ENCODE measurements at places on chromosomes 5 and 9.

DNA sequence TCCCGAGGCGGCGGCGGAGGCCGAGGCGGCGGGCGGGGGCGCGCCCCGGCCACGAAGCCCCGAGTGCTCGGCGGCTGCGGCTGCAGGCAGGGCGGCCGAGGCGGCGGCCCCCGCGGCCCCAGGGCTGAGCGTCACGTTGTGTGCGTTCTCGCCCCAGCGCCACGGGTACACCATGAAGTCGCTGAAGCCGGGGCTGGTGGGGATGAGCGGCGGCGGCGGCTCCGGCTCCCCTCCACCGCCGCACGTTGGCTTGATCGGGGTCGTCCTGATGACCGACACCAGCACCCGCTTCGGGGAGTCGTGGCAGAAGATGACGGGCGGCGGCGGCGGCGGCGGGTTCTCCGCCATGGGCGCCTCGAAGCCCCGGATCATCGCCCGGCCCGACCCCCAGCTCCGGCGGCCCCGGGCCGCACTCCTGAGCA, 498 bp downstream of the ZNF367 start:
- DNase-seq = no peak

DNA sequence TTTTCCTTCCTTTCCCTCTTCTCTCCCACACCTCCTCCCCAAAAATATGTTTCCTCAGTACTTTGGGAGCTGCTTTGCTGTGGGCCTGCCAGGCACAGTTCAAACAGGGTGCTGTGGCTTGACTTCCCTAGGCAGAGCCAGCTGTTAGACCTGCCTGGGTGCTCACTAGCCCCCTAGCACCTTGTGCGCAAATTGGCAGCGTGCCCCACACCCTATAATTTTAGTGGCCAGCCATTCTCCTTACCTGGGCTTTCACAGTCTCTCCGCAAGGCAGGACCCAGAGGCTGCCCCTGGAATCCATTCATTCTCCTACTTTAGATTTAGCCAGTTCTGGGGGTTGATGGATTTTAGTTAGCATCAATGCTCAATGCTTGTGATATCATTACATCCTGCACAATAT, 72.3 kb downstream of the ANGPTL2 start:
- DNase-seq = no peak

- no peak for DNase-seq
Measured at GRCh38 chr5:6201631-6202030, 176.7 kb downstream of the MED10 start.

GRCh38 chr9:131525643-131526565, 5.2 kb downstream of the UCK1 start:
- DNase-seq = no peak

- DNase-seq = no peak
Measured at GRCh38 chr5:87185838-87186237, 81.8 kb upstream of the RASA1 start.

- DNase-seq = no peak
Measured at GRCh38 chr5:137470111-137470920, 28.8 kb downstream of the SPOCK1 start.

- no peak for DNase-seq
Measured at GRCh38 chr5:112479418-112479817, 60.3 kb upstream of the EPB41L4A start.

DNA sequence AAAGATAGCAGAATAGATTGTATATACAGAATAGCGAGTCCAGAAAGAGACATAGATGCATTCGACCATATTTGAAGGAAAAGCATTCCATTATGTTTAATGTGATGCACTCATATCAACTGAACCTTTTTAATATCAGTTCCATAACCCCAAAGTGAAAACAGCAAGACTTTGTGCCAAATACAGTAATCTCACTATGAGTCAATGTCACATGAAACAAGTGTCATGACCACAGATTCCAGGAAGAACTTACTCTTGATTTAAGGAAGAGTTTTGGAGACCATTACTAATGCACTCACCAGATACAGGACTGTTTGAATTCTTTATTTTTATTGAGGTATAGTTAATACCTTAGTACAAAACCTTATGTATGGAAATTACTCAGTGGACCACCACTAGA, 220.5 kb downstream of the SH3GL2 start:
- DNase-seq = no peak

- DNase-seq = no peak
Measured at GRCh38 chr5:149108651-149109280, 32.5 kb upstream of the ABLIM3 start.

DNA sequence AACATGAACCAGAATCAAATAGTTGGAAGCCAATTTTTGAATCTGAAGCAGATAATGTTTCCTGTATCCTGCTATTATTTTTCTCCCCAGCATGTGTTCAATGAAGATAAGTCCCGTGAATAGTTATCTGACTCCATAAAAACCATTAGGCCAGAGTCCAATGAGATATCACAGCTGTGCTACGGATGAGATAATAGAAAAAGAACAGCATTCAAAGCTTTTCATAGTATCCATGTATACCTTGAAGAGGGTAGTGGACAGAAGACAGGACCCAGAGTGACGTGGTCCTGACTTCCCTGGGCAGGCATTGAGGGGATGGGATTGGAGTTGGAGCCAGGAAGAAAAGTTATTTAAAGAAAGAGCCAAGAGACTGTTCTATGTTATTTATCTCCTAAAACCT, 50.7 kb upstream of the C6 start:
- no peak for DNase-seq

- no peak for DNase-seq
Measured at GRCh38 chr9:91898451-91899218, 51.4 kb downstream of the ROR2 start.

DNA sequence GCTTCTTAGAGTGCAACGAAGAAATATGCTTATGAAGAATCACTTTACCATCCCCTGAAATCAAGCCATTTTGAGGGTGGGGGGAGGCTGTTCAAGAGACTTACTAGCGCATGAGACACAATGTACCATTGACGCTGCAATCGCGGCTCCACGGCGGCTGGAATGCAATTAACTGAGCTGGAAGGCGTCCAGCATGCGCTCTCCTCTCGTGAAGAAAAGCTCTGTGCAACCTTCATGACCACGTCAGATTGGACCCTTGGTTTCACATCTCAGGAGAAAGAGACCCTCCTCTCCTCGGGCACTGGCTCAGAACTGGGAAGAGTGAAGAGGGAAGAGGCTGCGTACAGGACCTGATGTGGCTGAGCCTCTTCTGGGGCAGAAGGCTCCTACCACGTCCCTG, 138.5 kb upstream of the IRX2 start:
- no peak for DNase-seq

DNA sequence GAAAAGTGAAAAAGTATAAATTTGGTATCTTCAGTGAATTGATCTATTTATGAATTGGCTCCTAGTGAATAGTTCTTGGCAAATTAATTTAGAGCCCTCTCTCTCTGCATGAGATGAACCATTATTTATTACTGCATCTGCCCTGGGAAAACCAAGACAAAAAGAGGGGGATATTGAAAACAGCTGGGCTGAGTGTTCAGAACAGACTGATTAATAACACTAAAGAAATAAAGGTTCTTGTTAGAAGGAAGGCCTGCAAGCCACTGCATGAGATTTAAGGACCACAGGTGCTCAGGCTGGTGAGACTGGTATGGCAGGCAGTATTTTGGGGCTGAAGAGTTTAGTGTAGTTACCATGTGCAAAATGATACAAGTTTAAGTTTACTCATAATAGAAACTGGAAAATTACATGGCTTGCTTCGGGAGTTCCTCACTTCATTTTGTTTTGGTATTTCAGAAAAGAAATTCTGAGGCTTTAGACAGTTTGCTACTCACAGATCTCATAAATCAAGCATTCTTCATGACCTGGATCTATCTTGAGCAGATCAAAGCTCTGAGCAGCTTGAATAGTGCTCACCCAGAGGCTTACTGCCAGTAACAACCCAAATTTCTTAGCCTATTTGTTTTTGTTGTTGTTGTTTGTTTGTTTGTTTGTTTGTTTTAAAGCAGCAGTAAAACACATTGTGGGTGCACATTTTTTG, 56.1 kb downstream of the KIAA1958 start:
- no peak for DNase-seq

DNA sequence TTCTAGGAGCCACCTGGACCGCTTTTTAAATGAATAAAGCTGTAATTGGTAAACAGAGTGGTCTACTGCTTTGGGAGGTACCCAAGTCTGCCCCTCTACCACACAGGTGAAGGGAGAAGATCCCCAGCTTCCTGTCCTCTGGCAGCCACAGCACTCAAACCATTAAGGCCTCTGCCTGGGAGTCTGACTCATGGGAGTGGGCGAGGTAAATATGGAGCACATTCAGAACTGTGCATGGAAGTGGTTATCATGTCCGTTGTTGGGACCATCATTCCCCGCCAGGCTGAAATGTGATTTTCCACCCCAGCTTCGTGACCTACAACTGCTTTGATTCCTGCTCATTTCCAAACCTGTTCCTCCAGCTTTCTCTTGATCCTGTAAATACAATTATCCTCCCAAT, 59.5 kb upstream of the ALDH1B1 start:
- no peak for DNase-seq

DNA sequence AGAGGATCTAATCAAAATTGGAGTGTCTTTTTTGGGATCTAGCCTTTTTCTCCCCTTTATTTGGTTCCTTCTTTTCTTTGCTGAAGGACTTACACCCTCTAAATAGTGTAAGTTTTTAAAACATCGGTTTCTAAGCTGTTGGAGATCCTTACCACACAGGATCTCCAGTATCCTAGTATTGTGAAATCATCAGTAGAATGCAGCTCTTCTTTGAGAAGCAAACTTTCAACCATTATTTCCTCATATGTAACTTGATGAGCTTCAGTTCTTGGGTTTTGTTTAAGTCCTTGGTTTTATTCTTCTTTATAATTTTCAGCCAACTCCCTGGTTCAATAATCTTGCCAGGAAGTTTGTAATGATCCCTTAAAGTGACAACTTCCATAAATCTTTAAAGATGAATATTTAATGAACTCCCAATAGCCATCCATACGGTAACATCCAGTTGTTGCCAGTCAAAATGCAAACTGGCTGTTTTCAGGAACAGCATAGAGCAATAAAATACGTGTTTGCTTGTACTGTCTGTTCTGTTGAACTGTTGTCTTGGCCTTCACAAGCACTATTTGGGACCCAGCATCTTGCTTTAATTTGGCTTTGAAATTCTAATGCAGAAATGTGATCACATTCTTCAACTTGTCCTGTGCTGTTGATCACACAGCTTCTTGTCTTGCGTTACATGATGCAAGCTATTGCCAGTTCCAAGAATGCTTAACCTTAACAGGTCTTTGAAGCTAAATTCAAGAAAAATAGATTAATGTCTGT, 34.8 kb upstream of the TTC23L start:
- no peak for DNase-seq

DNA sequence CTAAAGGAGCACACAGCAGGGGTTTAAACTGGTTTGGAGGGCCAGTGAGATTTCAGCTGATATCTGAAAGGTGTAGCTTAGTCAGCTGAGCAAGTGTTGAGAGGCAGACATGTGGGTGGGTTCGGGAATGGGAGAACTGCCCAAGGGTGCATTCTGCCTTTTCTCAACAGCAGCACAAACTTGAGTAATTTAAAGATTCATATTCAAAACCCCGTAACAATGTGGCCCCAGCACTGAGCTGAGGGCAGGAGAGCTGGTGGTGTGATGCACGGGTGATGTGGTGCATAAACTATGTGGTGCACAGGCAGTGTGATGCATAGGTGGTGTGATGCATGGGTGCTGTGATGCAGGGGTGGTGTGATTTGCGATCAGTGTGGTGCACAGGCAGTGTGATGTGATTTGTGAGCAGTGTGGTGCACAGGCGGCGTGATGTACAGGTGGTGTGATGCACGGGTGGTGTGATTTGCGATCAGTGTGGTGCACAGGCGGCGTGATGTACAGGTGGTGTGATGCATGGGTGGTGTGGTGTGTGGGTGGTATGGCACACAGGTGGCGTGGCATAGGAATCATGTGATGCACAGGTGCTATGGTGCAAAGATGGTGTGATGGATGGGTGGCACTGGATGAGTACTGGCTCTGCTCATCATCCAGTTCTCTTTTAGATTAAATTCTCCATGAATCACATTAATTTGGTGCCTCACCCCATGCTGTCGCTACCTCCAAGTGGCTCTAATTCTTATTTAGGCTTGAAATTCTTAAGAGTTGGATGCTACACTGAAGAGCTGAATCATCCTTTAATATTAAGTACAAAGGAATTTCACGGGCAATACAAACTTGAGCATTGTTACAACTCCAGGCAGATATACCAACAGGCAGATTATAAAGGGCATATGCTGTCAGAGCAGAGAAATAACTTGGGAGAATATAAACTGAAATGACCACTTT, 53.6 kb downstream of the DAP start:
- no peak for DNase-seq

DNA sequence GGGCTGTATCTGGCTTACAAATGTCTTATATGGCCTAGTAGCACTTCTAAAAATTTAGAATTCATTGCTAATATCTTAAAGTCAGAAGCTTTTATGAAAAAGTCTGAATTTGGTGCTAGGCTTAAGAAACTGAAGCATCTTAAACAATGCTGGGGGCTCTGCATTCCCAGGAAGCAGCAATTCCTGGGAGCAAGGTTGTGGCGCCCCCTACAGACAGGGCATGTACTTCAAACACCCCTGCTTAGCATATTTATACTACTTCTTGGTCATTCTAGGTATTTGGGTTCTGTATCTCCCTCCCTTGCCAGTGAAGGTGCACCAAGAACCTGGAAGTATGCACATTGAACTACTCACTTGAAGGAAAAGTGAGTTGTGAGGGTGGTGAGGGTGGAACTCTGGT, 64.6 kb upstream of the GRIA1 start:
- DNase-seq = no peak

GRCh38 chr5:152804179-152804578, 399.1 kb upstream of the NMUR2 start:
- DNase-seq = no peak

DNA sequence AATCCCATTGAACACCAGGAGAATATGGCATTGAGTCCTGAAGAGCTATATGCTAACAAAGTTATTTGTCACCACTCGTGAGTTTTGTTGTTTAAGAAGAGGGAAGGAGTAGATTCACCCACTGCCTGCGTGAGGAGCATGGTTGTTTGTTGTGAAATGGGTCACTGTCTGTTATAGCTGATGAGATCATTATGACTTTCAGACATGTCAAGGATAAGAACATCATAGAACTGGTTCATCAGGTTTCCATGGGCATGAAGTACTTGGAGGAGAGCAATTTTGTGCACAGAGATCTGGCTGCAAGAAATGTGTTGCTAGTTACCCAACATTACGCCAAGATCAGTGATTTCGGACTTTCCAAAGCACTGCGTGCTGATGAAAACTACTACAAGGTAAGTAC, 76.9 kb downstream of the SYK start:
- no peak for DNase-seq

GRCh38 chr5:52985306-52985705, 3.8 kb upstream of the ITGA2 start:
- no peak for DNase-seq

GRCh38 chr5:53560028-53560427, 411 bp upstream of the NDUFS4 start:
- DNase-seq = no peak

DNA sequence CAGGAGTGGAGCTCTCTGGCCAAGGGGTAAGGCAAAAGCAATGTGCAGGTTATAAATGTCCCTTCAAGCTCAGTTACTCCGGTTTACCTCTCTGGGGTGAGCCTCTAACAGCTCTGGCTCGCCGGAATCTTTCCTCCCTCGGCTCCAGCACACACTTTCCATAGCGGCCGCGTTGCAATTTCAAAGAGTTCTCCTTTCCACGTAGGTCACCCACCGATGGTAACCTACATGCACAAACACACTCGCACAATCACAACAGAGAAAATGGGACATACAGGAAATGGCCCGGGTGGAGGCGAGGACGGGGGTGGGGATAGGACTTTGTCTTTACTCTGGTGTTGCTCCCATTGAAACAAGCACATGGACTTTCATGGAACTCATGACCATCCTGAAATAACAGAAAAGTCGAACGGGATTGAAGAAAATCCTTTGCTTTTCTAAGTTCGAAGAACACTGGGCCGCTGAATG, 1.2 kb downstream of the LHFPL2 start:
- peak; percentile 31 for DNase-seq
